ENCODE measurements at places on chromosomes 5 and 9. TPM values are rescaled to one million over a fixed set of nuclear protein-coding genes. Genes with fewer than 3 reads are reported as not detected.
A peak's percentile ranks its signal among the peaks of the same experiment; 100 is the strongest.

LVRN gene
- not detected for total RNA-seq

ZNF782 gene
- total RNA-seq: 14.7 TPM

RGS7BP gene
- total RNA-seq: not detected

POLR3G gene
- 1.5 TPM for total RNA-seq

DNA sequence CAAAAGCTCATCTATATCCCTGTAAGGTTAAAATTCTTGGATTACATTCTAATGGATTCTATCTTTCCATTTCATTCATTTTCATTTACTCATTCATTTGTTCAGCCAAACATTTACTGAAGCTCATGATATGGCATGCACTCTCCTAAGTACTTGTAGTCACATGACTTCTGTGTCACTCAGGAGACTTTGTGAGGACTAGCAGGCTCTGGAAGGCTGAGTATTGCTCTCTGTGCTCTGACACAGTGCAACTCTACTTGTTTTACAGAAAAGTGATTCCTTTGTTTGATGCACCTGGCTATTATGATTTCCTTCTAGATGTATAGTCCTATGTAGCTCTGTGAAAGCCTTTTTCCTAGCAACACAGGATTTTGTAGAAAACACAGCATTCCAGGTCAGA lies 53.0 kb downstream of the YIPF5 start:
- no peaks in the 10 kb centered on the region for H3K27me3 ChIP-seq
- H3K36me3 ChIP-seq: no peaks in the 10 kb centered on the region
- H3K4me3 ChIP-seq: no peak overlapping the region

DNA sequence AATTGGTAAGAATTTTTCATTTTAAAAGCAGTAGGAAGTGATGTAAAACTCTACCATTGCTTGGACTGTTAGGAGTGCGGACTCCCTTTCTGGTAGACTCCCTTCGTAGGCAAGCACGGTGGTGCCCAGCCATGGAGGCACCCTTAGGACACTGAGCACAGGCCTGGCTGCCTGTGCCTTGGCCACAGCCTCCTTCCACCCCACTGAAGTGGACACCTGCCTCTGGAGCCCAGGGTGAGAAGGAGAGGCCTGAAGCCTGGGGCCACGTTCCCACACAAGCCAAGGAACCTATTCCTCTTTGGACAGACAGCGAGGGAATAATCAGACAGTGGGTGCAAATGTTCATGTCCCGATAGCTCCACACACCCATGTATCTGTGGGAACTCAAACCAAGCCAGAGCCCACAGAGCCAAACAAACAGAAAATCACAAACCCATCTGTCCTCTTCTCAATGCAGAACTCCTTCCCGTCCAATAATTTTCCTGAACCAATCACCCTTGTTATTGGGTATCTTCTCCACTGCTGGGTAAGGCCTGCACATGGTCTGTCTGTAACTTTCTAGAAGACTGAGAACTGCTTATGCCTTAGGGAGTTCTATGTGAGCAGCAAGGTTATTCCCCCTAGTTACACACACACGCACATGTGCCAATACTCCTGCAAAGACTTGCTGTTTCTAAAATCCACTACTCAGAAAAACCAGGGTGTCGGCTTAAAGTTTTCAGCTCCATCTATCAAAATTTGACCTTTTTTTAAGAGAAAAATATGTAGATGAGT lies 45.2 kb downstream of the UBE2QL1 start:
- no peak for DNase-seq
- no peak overlapping the region for H3K4me3 ChIP-seq
- H3K27ac ChIP-seq: no peak overlapping the region
- H3K27me3 ChIP-seq: no peaks in the 10 kb centered on the region
- no peaks in the 10 kb centered on the region for H3K4me1 ChIP-seq
- no peaks in the 10 kb centered on the region for H3K36me3 ChIP-seq

GRCh38 chr5:52481201-52481600 lies 306.5 kb upstream of the ITGA1 start:
- no peaks in the 10 kb centered on the region for H3K36me3 ChIP-seq
- H3K4me1 ChIP-seq: no peaks in the 10 kb centered on the region
- no peaks in the 10 kb centered on the region for H3K27me3 ChIP-seq
- no peak overlapping the region for H3K27ac ChIP-seq
- H3K4me3 ChIP-seq: no peak overlapping the region
- no peak for DNase-seq

DNA sequence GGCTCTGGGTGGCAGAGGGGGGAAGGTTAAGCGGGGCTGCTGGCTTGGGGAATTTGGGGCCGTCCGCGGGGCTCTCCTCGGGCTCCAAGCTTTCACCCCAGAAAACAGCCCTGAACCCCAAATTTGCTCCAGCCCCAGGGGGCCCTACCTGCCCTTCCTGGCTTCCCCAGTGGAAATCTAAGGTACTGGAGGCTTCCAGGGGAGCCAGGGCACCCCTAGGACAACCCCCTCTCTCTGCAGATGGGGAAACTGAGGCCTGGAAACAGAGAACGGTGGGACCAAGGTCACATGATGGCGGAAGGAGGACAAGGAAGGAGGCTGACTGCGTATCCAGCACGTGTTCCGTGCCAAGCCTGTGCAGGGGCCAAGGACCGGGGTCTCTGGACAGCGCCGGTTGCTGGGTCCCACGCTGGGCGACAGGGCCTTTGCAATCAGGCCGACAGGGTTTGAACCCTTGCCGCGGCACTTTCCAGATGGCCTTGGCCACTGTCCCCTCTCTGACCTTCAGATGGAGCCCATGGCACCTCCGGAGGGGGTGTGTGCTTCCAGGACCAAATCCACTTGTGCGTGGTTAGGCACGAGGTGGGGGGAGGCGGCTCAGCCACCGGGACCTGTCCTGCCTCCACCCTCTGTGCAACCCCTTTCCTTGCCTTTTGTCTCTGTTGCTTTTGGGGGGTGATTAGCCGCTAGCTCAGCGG lies 183.1 kb downstream of the C9orf50 start:
- no peak overlapping the region for H3K27ac ChIP-seq
- peaks cover 20% of the 10 kb centered on the region for H3K4me1 ChIP-seq
- peak overlapping the region; percentile 45 for H3K4me3 ChIP-seq
- no peaks in the 10 kb centered on the region for H3K36me3 ChIP-seq
- H3K27me3 ChIP-seq: peaks cover 19% of the 10 kb centered on the region

DNA sequence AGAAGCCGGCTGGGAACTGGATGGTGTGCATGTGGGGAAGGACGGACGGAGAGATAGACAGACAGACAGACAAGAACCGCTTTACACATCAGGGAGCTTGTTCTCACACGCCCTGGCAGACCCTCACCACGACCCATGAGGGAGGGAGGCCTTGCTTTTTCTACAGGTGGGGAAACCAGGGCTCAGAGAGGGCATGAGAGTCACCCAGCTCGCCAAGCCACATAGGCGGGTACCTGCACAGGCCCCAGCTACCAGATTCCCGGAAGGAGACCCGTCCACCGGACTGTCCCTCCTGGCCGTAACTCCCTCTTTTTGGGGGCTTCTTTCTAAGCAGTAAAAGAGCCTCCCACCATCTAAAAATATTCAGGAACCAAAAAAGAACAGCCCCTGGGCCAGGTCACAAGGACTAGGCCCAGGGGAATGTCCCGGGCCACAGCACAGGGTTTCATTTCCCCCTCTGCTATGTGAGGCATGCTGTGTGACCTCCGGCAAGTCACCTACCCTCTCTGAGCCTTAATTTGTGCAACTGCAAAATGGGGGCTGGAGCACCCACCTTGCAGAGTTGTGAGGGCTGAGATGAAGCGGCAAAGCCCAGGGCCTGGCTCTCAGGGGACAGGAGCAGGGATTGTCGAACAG lies 84.4 kb upstream of the SARDH start:
- H3K4me1 ChIP-seq: no peaks in the 10 kb centered on the region
- H3K27ac ChIP-seq: no peak overlapping the region
- DNase-seq: no peak
- no peak overlapping the region for H3K4me3 ChIP-seq

- no peaks in the 10 kb centered on the region for H3K36me3 ChIP-seq
- no peak overlapping the region for H3K4me3 ChIP-seq
- no peak for DNase-seq
- no peak overlapping the region for H3K27ac ChIP-seq
- no peaks in the 10 kb centered on the region for H3K4me1 ChIP-seq
- no peaks in the 10 kb centered on the region for H3K27me3 ChIP-seq
Measured at GRCh38 chr9:136694163-136694871, 7.1 kb upstream of the AGPAT2 start.

GRCh38 chr5:118224546-118224945 lies 763.8 kb downstream of the DTWD2 start:
- H3K27ac ChIP-seq: no peak overlapping the region
- H3K27me3 ChIP-seq: no peaks in the 10 kb centered on the region
- DNase-seq: no peak
- no peaks in the 10 kb centered on the region for H3K4me1 ChIP-seq
- H3K4me3 ChIP-seq: no peak overlapping the region

DNA sequence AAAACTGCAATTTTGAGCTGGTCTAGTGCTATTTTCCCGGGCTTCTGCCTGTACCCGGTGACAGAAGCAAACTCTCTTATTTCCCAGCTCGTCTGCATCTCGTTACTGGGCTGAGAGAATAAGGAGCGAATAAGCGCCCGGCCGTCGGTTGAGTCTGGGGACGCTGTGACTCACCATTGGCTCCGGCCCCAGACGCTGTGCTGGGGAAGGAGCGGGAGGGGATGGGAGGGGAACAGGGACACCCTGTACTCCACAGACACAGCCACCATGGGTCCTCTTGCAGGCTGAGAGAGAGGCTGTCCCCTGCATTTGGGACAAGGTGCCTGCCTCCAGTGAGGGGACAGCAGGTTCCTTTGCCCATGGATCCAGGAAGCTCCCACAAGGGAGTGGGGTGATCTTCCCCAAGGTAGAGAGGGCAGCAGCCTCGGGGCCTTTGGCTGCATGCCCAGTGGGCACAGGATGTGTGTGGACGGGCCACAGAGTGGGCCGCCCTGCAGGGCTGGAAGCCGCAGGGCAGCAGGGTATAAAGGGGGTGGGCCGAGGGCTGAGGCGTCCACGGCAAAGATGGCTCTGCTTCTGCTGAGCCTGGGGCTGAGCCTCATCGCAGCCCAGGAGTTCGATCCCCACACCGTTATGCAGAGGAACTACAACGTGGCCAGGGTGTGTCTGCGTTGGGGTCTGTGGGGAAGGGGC lies at the start of gene LCN9:
Gene LCN9, plus strand, starts transcription at position 552 of the 693 bp plus-strand sequence. Its CDS starts 13 bp downstream, at position 565.
- no peak within 1 kb of the TSS for H3K27ac ChIP-seq
- no peak within 1 kb of the TSS for H3K4me3 ChIP-seq
- DNase-seq: no peak
- no peaks in the 10 kb centered on the region for H3K4me1 ChIP-seq
- H3K36me3 ChIP-seq: no peaks in the 10 kb centered on the region
- no peaks in the 10 kb centered on the region for H3K27me3 ChIP-seq

GRCh38 chr9:135340143-135340655 lies 139.4 kb upstream of the PPP1R26 start:
- peaks cover 4% of the 10 kb centered on the region for H3K4me1 ChIP-seq
- no peak overlapping the region for H3K27ac ChIP-seq
- H3K4me3 ChIP-seq: no peak overlapping the region
- no peaks in the 10 kb centered on the region for H3K27me3 ChIP-seq
- H3K36me3 ChIP-seq: no peaks in the 10 kb centered on the region

- no peak overlapping the region for H3K4me3 ChIP-seq
- no peak overlapping the region for H3K27ac ChIP-seq
- DNase-seq: no peak
Measured at GRCh38 chr9:121607434-121608167, 43.8 kb upstream of the DAB2IP start.

DNA sequence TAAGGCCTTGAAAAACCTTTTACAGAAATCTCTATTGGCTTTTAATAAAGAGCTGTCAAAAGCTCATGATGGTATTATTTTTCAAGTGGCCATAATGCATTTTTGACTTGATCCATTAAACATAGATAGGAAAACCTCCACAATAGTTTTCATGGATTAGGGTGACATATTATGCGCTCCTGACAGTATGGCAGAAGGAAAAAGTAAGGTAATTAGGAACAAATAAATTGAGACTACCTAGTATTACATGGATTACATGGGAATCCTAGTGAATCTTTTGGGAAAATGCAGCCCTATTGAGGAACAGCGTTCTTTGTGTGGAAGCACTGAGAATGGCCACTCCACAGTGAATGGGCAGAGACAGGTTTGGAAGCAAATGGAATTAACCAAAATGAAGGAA lies 171.2 kb downstream of the TRPM3 start:
- no peaks in the 10 kb centered on the region for H3K4me1 ChIP-seq
- H3K36me3 ChIP-seq: no peaks in the 10 kb centered on the region
- H3K27me3 ChIP-seq: no peaks in the 10 kb centered on the region
- no peak overlapping the region for H3K27ac ChIP-seq
- no peak overlapping the region for H3K4me3 ChIP-seq

DNA sequence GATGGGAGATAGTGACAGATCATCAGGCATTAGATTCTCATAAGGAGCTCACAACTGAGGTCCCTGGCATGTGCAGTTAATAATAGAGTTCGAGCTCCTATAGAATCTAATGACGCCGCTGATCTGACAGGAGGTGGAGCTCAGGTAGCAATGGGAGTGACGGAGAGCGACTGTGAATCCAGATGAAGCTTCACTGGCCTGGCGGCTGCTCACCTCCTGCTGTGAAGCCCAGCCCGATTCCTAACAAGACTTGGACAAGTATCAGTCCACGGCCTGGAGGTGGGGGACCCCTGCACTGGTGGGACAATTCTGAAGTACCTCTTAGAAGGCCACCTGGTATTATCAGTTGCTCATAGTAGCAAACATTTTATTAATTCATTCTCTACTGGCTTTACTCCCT lies 377.9 kb upstream of the ITGA1 start:
- H3K36me3 ChIP-seq: no peaks in the 10 kb centered on the region
- no peak overlapping the region for H3K27ac ChIP-seq
- H3K4me3 ChIP-seq: no peak overlapping the region
- H3K27me3 ChIP-seq: no peaks in the 10 kb centered on the region
- H3K4me1 ChIP-seq: no peaks in the 10 kb centered on the region

DNA sequence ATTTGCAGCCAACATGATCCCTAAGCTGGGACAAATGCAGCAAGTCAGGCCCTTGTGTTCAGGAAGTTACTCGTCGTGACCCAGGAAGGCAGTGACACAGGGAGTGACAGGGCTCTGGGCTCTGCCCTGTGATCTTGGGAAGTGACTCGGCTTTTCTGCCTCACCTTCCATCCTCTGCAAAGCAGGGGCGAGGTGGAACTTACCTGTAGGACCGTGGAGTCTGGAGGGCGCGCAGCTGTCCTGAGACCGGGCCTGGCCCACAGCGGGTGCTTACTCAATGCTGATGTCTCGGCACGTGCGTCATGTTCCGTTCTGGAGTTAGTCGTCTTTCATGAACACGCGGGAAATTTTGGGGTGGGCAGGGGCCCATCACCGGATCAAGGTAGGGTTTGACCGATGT lies 22.8 kb upstream of the LPCAT1 start:
- H3K4me1 ChIP-seq: no peaks in the 10 kb centered on the region
- no peak for DNase-seq
- H3K27ac ChIP-seq: no peak overlapping the region
- H3K4me3 ChIP-seq: no peak overlapping the region

GRCh38 chr9:78905986-78906755 lies 609.2 kb downstream of the PSAT1 start:
- H3K4me1 ChIP-seq: no peaks in the 10 kb centered on the region
- no peak for DNase-seq
- H3K27me3 ChIP-seq: no peaks in the 10 kb centered on the region
- no peaks in the 10 kb centered on the region for H3K36me3 ChIP-seq

GRCh38 chr5:131242728-131243255 lies 21.1 kb upstream of the CDC42SE2 start:
- H3K4me3 ChIP-seq: no peak overlapping the region
- H3K27me3 ChIP-seq: no peaks in the 10 kb centered on the region
- no peaks in the 10 kb centered on the region for H3K36me3 ChIP-seq
- no peak for DNase-seq
- no peaks in the 10 kb centered on the region for H3K4me1 ChIP-seq

Data from CD4-positive, alpha-beta memory T cell (primary cell).